ENCODE measurements at places on chromosomes 2 and 18.

DNA sequence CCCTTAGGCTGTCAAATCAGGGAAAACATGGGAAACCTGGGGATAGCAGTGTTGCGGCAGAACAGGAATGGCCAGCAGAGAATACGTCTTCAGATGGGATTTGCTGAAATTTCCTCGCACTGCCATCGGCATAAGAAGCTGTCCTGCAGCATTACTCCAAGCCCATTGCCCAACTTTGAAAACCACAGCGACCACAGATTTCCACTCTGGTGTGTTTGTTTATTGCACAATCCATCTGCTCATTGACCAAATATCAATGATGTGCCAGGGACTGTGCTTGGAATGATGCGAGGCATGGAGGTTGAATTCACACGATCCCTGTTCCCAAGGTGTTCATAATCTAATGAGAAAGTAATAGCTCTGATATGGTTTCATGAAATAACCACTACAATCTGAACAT lies 383.3 kb upstream of the MYT1L start:
- DNase-seq: no peak

GRCh38 chr2:27712522-27712921 lies 48.8 kb downstream of the SLC4A1AP start:
- DNase-seq: no peak

DNA sequence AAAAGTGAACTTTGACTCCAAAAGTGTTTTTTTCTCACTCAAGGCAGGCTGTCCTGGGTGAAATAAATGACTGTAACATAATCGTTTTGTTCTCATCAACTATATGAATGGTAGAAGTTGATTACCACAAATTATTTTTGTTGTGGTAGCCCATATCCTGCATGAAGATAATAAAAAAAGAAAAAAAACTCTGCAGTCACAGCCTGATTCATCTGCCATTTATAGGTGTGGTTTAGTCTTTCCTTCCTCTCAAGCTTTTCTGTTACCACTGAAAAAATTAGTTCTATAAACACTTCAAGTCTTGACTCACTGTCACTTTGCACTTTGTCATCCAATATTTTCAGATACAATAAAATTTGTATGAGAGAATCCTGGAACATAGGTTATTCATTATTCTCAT lies 522.0 kb downstream of the PLCL1 start:
- no peak for DNase-seq

DNA sequence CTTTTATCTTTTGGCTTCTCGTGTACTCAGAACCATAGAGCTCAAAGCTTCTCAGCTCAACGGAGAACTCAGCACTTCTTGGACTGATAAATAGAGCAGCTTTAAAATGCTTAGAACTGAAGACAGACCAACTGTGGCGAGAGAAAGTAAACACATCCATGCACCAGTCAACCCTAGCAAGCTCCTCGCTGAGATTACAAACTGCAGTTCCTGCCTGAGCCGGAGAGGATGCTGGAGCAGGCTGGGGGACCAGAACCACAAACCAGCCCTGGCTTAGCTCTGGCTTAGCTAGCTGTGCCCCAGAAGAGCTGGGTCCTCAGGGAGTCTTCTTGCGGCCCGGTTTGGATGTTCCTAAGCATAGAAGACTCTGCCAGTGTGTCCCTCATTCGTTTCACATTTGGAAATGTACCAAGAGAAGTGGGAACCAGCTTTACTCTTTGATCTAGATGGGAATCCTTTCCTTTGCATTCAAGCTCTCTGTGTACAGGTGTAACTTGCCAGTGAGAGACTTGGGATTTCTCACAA lies 5.6 kb downstream of the PAX8 start:
- no peak for DNase-seq

DNA sequence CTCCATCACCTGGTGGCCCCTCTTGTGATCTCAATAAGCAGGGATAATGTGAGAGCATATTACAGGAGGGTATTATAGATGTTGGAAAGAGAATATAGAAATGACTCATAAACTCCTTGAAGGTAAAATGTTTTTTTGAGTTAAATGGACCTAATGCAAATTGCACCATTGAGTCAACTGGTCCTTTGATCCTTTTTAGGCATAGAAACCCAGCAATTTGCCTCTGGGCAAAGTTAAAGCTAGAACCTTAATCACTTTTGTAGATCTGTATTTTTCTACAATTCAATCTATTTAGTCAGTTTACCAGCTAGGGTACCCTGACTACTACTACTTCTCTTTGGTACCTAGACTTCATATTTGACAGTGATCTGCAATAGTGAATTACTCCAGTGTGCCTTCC lies 71.8 kb upstream of the RNF152 start:
- no peak for DNase-seq

- no peak for DNase-seq
Measured at GRCh38 chr2:17879137-17879912, 858 bp downstream of the KCNS3 start.

DNA sequence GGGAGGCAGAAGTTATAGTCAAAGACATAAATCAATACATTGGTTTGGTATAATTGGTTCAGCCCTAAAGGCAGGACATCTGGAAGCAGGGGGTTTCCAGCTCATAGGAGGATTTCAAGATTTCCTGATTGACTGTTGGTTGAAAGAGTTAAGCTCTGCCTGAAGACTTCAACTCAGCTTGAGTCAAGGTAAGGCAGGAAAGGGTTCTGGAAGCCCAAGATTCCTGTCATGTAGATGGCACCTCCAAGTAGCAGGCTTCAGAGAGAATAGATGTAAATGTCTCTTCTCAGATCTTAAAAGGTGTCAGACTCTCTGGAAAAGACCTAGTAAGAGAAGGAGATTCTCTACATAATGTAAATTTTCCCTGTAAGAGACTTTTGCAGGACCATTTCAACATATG lies 335.3 kb downstream of the RIT2 start:
- DNase-seq: no peak

- DNase-seq: no peak
Measured at GRCh38 chr2:88117973-88118372, 9.9 kb downstream of the FABP1 start.

DNA sequence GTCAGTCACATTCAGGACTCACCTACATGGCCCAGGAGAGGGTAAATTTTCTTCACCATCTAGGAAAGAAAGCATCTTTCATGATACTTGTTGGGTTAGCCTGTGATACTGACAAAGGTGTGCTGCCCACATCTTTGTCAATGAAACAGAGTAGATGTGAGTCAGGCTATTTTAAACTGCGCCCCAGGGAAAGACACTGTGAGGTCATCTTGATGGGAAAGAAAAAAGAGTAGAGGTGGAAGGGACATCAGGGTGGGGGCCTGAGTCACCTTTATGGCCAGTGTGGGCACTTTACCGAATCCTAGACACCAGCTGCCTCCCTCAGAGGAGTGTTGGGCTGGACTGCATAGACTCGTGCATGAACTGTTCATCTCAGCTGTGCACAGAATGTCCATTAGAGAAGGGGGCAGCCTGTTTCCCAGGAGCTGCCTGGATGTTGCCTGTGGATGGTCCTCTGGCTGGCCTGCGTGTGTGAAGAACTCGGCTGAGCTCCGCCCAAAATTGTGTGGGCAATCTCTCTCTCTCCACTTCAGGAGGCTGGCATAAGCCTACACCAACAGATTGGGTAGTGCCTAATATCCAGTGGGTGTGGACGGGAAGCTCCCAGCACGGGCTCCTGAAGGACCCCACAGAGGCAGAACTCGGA lies 278.7 kb upstream of the PXDN start:
- DNase-seq: no peak

GRCh38 chr2:23509596-23510292 lies 124.8 kb downstream of the KLHL29 start:
- no peak for DNase-seq

DNA sequence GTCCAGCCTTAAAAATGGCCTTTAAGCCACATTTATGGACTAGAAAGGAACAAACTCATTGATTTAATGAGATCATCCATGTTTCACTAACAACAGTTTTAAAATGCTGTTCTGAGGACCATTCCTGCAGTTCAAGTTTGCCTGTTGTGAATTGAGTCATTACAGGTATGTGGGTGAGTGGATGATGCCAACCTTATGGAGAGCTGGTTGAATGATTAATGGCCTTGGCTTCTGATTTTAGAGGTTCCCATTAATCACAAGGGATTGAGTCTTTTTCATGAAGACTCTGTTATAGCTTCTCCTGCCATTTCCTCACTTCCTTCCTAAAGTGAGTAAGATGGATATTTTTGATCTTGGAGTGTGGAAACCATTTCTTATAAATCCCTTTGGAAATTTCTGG lies 459.8 kb upstream of the SLC14A2 start:
- no peak for DNase-seq

DNA sequence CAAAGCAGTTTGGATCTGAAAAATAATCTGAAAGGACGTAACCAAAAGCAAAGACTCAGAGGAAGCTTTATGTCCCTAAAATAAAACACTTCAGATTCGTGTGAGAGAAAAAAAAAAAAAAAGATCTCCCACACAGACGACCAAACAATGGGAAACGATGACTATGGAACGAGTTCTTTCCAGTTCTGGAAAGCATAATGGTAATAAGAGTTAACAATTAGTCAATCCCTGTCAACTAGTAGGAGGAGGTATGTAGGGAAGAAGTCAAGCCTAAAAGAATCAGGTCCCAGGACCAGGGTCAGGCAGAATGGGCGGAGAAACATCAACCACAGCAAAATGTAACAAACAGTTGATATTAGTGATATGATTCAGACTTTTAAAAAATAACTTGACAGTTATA lies 170.3 kb upstream of the SETBP1 start:
- DNase-seq: no peak

- DNase-seq: no peak
Measured at GRCh38 chr2:43327119-43327518, 100.7 kb upstream of the ZFP36L2 start.

DNA sequence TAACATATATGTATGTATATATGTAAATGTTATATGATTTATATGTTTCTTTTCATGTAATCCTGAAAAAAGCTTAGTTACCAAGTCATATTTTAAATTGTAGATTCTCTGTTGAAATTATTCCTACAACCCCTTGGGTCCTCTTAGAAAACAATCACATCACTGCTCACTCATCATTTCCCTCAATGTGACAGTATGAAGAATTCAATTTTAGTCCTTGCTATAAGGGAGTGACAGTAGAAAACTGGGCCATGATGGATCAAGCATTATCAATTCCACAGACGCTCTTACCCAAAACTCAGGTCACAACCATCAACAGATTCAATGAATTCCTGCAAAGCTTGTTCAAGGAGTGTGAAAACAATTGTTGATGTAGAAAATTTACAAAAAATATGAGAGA lies 1389.5 kb upstream of the ACVR2A start:
- no peak for DNase-seq

DNA sequence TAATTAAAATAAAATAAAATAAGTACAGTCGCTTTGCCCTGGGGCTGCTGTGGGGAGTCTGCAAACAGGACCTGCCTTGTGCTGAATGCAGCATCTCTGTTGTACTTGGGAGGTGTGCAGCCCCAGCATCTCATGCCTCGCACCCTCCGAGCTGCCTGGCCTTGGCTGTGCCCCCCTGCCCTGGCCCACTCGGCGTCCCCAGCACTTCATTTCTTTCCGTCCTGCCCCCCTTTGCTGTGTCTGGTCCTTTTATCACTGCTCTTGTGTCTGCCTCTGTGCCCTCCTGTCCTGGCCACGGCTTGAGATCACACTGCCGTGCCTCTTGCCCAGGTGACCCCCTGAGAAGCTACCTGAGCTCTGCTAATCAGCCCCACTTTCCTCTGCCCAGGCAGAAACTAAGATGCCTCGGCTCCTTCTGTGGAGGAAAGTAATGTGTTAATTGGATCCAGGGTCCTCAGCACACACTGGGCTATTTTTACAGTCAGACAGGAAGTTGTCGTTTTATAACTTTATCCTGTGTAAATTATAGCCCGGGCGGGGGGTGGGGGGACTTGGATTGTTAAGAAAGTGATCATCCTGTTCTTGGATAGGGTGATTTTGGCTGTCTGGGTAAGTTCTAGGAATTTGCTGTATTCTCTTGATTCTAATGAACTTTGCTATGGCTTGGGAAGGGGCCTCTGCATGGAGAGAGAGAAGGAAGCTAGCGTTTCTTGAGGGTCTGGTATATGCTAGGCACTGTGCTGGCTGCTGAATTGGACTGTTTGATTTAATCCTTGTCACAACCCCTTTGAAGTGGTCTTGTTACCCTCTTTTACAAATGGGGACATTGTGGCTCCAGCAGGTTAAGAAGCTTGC lies 69.4 kb downstream of the AGAP1 start:
- no peak for DNase-seq

- DNase-seq: no peak
Measured at GRCh38 chr2:210177769-210178168, 6.6 kb upstream of the KANSL1L start.

GRCh38 chr2:1978706-1979105 lies 234.4 kb upstream of the PXDN start:
- DNase-seq: no peak

DNA sequence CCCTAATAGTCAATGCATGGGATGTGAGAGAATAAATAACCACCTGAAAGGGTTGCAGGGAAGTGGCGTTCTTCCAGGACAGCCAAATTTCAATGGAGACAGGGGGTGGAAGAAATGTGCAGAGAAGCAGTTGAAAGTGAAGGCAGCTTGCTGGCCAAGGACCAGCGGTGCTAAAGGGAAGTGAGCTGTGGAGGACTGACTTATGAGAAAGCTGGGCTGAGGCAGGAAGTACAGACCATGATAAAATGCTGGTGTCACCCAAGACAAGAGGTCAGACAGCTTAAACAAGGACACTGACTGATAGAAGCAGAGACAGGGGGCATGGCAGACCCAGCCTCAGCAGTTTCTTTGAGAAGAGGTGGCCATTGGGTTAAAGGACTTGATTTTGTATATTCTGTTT lies 106.7 kb downstream of the DTNB start:
- DNase-seq: no peak

GRCh38 chr2:211367711-211368110 lies 811.3 kb downstream of the CPS1 start:
- no peak for DNase-seq

GRCh38 chr2:239607517-239608191 lies 206.8 kb upstream of the HDAC4 start:
- no peak for DNase-seq

GRCh38 chr2:57376985-57377384 lies 669.6 kb upstream of the VRK2 start:
- DNase-seq: no peak

GRCh38 chr18:70194227-70194890 lies 11.1 kb downstream of the RTTN start:
- no peak for DNase-seq

DNA sequence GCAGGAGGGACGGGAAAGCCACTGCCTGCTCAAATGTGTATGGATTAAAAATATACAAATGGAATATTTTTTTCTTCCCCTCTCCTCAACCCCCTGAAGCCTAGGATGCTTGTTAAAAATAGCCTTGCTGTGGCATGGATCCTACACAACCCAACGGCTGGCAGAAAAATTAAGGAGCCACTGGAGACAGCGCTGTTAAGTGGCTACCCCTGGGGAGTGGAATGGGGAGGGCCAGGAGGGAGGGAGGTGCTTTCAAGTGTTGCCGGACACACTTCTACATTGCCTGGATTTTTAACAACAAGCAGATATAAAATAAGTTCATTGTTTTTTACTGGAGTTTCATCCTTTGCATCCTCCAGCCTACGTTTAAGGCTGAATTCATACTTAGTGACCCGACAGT lies 66.6 kb downstream of the ZBTB7C start:
- no peak for DNase-seq

- no peak for DNase-seq
Measured at GRCh38 chr2:207546822-207547221, 17.1 kb downstream of the CREB1 start.

- DNase-seq: no peak
Measured at GRCh38 chr2:215354771-215355695, 43.2 kb downstream of the ATIC start.

GRCh38 chr2:201496785-201497184 lies 45.2 kb downstream of the STRADB start:
- DNase-seq: no peak

GRCh38 chr2:158999458-158999857 lies 31.0 kb downstream of the TANC1 start:
- DNase-seq: no peak

Measured in activated CD8-positive, alpha-beta memory T cell treated with anti-CD3 and anti-CD28 coated beads for 1 hour (primary cell).